ENCODE measurements at places on chromosomes 12 and 14.

GRCh38 chr14:72907886-72908285 is 14.0 kb upstream of the DPF3 start:
- no peak for DNase-seq

GRCh38 chr12:116635487-116635886 is 76.3 kb downstream of the MAP1LC3B2 start:
- DNase-seq = no peak

GRCh38 chr12:42450248-42450647 is 124.3 kb downstream of the PPHLN1 start:
- DNase-seq = no peak

GRCh38 chr14:32998433-32998832 is 59.8 kb downstream of the NPAS3 start:
- no peak for DNase-seq

DNA sequence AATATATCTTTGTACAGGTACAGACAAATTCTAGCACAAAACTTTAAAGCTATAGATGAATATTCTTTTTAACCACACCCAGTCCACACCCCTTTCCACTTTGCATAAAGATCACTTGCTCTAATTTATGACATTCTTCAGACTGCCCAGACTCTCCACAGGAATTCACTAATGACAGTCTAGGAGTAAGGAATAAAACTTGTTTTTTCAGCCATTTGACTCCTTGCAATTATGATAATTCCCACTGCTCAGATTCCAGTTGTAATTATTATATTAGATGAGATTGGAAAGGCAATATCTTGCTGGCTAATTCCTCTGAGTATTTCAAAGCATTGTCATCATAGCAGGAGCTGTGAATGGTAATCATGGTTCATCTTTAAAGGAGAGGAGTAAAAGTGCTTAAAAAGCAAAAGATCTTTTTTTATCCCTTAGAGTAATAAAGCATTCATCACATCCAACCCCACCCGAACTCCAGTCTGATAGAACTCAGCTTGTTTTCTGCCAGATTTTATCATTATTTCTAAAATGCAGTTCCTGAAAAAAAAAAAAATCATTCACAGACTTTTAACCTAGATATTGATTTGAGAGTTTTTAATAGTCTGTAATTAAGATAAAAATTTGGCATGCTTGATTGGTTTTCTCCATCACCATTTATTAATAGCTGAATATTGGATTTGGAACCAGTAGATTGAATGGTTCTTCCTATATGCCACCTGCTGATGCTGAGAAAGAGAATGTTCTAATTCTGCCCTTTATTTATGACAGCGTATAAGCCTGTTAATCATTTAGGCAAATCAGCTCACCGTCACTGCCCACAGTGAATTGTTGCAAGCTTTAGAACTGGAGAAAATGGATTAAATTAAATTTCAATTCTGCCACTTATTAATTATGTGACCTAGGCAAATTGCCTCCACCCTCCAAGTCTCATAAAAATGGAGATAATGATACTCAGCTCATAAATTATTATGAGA is 93.9 kb upstream of the RASSF8 start:
- no peak for DNase-seq

DNA sequence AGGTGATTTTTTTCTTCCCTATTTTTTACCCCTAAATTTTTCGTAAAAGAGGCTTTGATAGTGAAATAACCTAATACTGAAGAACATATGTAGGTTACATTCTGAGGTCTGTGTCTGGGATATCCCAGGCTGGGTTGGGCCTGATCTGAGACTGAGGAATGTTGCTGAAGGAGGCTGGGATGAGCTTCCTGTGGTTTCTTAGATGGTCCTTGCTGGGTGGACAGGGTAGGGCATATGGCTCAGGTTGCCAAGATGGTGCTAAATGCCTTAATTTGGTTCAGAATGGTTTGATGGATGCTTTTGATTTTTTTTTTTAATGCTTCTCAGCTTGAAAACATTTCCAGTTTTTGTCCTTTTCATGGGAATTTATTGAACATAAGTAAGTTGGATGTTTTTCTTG is 124.6 kb upstream of the PMCH start:
- DNase-seq = no peak

DNA sequence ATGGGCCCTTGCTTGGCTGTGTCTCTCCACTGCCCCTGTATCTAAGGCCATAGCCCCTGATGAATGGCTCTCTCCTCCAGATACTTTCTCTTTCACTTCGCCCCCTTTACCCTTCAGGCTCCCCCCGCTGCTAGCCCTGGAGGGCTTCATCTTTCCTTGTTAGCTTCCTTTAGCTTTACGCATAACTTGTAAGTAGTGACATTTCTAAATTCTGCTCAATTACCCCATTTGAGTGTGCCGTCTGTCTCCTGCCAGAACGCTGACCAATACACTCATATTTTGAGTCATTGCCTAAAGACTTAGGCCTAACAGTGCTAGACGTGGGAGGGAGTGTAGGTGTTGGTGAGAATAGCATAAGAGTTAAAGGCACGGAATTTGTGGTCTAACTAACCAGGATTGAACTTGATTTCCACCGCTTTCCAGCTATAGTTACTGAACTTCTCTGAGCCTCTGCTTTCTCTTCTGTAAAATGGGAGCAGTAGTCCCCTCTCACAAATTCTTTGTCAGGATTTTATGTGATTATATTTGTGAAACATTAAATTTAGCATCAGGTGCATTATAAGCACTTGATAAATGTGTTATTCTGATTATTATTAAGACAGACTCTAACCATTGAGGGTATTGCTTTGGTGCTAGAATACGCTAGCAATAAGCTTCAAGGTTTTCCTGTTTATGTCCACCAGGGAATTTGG is 129.3 kb downstream of the ZFP36L1 start:
- DNase-seq = no peak

GRCh38 chr12:60349232-60349978 is 753.6 kb downstream of the SLC16A7 start:
- DNase-seq = no peak

DNA sequence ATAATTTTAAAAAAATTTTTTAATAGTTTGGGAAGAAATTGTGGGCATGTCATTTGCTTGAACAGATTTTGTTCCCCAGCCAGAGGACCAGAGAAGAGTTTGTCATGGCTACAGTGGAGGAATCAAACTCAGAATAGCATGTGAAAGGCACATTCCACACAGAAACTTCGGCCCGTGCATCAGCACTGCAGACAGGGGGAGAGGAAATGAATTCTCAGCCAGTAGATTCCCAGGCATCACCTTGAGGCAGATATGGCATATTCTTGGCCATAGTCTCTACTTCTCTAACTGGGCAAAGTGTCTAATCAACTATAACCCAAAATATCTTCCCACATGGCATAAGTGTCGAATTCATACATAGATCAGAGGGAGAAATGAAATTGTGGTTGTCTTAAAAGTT is 153.3 kb downstream of the PRKCH start:
- no peak for DNase-seq

- no peak for DNase-seq
These were observed 62.3 kb upstream of the EGLN3 start for GRCh38 chr14:34012978-34013720.

DNA sequence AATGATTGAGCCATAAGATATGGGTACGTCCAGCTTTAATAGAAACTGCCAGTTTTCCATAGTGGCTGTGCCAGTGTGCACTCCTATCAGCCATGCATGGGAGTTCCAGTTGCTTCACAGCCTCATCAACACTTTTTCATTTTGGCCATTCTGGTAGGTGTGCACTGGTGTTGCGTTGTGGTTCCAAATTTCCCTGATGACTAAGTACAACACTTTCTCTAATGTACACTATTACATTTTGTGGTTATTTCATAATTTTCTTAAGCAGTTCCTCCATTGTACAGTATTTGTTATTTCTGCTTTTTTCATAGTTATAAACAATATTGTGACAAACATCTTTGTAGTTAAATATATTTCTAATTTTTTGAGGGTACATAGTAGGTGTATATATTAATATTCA is 21.5 kb upstream of the OAS1 start:
- DNase-seq = no peak

DNA sequence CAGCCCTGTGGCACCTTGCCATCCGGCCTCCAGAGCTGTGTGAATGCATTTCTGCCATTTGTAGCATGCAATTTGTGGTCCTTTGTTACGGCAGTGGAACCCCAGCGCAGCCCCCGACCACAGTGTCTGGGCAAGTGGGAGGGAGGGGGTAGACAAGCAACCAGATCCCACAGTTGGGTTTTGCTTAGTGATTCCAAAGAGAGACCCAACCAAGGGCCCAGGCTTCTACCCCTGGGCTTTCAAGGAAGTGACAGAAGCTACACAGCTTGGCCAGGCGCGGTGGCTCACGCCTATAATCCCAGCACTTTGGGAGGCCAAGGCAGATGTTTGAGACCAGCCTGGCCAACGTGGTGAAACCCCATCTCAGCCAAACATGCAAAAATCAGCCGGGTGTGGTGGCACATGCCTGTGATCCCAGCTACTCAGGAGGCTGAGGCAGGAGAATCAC is 17.8 kb downstream of the ZBTB42 start:
- no peak for DNase-seq

GRCh38 chr12:48629541-48629940 is 52.5 kb downstream of the KANSL2 start:
- no peak for DNase-seq

GRCh38 chr12:96578526-96579125 is 89.2 kb downstream of the CFAP54 start:
- peak; percentile 55 for DNase-seq

DNA sequence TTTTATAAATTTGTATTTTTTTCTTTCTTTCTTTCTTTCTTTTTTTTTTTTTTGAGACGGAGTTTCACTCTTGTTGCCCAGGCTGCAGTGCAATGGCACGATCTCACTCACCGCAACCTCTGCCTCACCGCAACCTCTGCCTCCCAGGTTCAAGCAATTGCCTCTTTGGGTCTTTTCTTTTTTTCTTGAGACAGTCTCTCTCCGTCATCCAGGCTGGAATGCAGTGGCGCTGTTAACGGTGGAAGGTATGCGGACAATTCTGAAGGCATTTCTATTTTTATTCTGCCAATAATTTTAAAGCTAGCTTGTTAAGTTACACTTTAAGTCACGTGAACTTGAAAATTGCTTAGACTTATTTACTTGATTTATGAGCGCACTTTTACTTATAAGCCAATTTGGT is 8.8 kb upstream of the PHC1 start:
- no peak for DNase-seq

GRCh38 chr14:86521843-86522242 is 991.9 kb downstream of the FLRT2 start:
- no peak for DNase-seq

DNA sequence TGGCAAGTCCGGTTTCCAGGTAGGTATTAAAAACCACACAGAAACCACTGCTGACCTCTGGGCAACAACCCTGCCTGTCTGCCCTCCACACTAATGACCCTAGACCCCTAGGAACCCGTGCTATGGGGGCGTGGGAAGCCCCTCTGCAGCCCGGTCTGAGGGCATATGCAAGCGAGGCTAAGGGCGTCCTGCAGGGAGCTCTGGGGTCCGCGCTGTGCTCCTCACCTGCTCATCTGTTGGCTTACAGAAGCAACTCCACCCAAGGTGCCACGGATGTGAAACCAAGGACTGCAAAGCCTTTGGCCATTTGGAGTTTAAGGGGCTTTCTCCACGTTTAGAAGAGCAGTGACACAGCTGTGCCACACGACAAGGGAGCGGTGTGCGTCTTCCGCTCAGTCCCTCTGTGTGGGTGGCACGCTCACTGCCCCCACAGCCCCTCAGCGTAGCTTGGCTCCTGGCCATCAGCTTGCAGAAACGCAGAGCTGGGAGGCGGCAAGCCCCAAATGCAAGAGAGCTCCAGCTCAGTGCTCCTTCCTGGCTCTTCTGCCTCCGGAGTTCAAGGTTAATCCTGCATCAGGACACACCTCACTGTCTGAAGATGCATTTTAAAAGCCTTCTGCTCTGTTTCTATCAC is 18.4 kb downstream of the AMN start:
- no peak for DNase-seq

- DNase-seq = no peak
These were observed 27.8 kb downstream of the ANKRD9 start for GRCh38 chr14:102481791-102482238.

GRCh38 chr12:131106349-131106941 is 152.7 kb downstream of the ADGRD1 start:
- DNase-seq = no peak

GRCh38 chr14:104091927-104092771 is 6.6 kb downstream of the ASPG start:
- DNase-seq = no peak

DNA sequence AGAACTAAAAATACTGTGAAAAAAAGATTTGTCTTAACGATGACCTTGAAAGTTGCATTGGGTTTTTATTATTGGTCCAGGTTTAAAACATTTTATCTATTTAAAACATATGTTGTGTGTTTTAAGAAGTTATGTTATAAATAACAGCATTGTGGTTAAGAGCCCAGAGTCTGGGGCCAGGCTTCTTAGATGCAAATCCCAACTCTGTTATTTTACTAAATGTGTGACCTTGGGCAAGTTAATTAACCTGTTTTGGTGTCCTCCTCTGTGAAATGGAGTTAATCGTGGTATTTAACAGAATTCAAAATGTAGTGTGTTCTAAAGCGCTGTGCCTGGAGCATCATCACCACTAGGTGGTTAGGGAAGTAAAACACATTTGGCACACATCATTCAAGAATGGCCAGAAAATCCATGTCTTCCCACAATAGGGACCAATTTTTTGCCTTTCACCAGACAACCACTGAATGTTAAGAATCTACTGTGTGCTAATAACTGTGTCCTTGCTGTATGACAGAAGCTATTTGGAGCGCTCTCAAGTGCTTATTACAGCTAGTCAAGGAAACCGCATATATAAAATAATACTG is 133.3 kb downstream of the MON2 start:
- DNase-seq = no peak

DNA sequence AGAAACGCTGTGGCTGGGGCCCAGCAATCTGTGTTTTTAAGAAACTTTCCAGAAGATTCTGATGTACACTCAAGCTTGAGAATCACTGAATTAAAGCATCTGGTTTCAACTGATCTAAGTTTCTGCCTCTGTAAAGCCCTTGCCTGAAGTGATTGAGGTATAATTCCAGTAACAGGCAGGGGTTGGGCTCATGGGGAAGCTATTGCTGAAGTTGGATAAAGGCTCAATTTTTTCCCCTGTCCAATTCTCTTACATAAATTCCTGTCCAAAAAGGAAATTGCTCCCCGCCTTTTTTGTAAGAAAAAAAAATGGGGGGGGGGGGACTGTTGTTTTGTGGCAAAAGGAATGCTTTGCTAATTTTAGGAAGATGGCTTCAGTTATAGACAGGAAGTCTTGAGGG is 337.4 kb downstream of the NUAK1 start:
- no peak for DNase-seq
